ENCODE measurements at places on chromosomes 2 and 18.
A peak's percentile ranks its signal among the peaks of the same experiment; 100 is the strongest.

DNA sequence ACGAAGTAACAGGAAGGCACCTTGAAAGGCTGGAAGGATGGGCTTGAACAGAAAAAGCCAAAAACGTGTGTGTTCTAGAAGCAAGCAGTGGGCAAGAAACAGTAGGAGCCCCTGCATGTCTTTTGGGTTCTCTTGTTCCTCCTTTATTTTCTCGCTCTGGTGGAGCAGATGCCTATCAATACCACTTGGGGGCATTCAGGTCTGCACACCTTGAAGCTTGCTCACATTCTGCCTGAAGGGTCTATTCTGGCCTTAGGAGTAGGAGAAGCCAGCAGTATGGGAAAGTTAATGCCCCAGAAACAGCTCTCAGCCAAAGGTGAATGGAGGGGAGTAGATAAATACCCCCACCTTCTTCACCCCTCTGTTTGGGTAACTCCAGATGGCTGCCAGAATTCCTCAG, 204.5 kb downstream of the TXNL1 start:
- DNase-seq: no peak

- DNase-seq: no peak
These were observed 86.0 kb downstream of the TAF4B start for GRCh38 chr18:26312199-26312598.

GRCh38 chr2:219060821-219061791, at the start of gene IHH:
TSS of gene IHH (minus strand) at chr2:219060921. CDS start at chr2:219060467, 454 bp downstream.
- DNase-seq: peak; percentile 54

DNA sequence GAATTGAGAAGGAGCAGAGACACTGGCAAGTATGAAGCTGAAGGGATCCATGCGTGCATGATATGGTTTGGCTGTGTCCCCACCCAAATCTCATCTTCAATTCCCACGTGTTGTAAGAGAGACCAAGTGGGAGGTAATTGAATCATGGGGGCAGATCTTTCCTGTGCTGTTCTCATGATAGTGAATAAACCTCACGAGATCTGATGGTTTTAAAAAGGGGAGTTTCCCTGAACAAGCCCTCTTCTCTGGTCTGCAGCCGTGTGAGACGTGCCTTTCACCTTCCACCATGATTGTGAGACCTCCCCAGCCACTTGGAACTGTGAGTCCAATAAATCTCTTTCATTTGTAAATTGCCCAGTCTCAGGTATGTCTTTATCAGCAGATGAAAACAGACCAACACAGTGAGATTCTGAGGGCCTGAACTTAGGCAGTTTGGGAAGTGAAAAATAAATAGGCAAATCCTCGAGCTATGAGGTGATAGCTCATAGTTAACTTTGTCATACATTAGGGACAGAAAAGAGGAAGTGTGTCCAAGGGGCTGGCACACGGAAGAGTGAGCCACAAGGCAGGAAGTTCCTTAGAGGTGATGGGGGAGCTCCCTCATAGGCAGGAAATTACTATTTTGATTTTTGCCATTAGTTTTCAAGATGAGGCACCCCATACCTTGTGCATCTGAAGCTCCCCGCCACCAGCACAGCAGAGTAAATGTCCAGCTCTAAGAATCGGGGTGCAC, 658.8 kb upstream of the ID2 start:
- no peak for DNase-seq

- DNase-seq: no peak
These were observed 151.2 kb downstream of the ABCA12 start for GRCh38 chr2:214987261-214987660.

DNA sequence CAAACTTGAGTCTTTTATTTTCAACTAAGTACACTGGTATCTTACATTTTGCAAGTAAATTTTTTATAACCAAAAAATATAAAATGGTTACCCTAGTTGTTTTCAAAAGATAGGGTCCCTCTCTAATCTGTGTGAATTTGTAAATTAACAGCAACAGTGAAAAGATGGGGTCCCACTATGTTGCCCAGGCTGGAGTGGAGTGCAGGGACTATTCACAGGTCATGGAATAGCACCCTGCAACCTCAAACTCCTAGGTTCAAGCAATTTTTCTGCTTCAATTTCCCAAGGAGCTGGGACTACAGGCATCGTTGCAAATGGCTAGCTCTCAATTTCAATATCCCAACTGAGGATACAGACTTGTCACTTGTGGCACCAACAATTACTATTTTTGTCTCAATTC, 12.1 kb downstream of the CCT4 start:
- no peak for DNase-seq

- no peak for DNase-seq
These were observed 109.1 kb downstream of the PIK3C3 start for GRCh38 chr18:42064109-42064508.
